ENCODE measurements at places on chromosomes 5 and 9. TPM values are rescaled to one million over a fixed set of nuclear protein-coding genes. Genes with fewer than 3 reads are reported as not detected.

Gene FGF1
- not detected for total RNA-seq

Gene CFAP157
- total RNA-seq, result not detected

Gene RPL35
- total RNA-seq, result 2,561 TPM

Gene LHX3
- not detected for total RNA-seq

GRCh38 chr5:62778316-62779009, 199.8 kb downstream of the LRRC70 start:
- DNase-seq, result no peak

DNA sequence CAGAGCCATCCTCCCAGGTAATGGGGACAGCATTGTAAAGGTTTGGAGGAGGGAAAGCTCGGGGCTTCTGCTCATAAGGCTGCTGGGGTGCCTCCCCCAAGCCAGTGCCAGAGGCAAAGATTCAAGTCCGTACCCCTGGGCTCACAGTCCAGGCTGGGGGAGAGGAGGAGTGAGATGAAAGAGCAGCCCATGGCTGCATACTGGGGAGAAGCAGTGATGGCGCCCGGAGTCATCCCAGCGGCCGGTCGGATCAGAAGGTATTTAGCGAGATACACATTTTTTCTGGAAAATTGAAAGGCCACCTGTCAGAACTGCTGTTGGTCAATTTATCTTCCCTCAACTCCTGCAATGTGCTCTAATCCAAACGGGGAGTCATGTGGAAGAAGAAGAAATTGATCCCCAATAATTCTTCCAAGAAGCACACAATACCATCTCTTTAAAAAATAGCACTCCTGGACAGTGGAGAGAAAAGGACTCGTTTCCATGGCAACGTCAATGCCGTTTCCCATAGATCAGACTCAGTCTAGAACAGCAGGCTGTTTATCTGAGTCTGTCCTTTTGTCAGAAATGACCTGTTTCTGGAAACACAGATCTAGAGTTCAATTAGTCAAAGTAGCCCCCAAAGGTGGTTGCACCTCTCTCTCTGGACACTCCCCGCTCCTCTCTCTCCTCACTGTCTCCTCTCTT, 65.9 kb downstream of the NSG2 start:
- no peak for DNase-seq

DNA sequence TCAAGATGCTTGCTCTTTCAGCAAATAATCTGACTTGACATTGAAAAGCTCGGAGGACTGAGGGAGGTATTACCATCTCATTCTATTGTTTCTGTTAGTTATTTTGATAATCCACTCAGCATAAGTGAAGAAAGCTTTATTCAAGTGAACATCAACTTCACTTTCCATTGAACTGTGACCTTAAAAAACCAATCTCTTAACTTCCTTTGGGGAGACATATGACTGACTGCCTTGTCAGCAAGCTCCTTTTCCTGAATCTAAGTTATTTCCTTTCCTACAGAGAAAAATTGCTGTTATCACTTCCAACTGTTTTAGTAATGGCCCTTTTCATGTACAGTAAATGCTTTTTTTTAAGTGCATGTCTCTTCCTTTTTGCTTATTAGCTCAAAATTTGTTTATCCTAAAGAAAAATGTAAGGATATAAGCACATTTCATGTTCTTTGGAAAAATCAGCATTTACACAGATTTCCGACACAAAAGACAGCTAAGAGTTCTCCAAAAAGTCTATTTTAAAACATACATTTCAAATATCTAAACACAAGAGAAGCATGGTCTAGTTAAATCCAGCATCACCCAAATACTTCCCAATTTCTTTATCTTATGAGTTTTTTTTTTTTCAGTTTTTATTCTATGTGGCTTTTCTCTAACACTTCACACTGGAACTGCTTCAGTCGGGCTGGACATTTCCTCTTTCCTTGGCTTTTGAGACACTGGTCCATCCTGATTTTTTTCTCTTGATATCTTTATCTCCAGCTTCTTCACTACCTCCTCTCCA, 117.9 kb upstream of the DAB2 start:
- DNase-seq, result no peak

DNA sequence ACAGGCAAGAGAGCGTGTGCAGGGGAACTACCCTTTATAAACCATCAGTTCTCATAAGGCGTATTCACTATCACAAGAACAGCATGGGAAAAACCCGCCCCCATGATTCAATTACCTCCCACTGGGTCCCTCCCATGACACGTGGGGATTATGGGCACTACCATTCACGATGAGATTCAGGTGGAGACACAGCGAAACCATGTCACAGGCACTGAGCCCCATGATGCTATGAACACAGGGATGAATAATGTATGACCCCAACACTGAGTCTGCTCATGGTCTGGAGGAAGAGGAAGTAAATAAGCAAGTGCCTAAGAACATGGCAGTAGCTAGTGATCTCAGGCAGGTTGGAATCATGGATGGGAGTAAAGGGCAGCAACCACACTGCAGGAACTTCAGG, 281.0 kb upstream of the ZNF462 start:
- DNase-seq, result no peak

DNA sequence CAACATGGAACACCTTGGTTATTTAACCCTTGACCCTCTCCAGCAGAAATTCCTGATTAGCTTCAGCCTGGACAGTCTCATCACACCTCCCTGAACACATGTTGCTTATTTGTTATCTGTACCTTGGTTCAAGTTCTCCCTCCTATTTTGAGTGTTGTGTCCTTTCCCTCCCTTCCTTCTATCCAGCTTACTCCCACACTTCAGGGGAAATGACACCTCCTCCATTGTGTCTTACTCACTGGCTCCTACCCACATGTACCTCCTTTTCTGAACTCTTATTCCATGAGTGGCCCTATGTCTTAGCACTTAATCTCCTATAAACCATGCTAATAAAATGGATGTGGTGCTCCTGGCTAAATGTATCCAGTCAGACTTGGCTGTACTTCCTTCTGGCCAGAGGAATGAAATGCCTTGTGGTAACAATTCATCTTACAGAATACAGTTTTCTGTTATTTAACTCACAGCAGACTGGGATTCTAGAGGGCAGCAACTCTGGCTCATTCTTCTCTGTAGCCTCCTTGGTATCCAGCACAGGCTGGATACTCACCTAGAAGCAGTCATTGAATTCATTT, 11.2 kb downstream of the LIX1 start:
- DNase-seq, result no peak
